T-helper 22 cell (primary cell): ENCODE measurements at places on chromosomes 11 and 22.

DNA sequence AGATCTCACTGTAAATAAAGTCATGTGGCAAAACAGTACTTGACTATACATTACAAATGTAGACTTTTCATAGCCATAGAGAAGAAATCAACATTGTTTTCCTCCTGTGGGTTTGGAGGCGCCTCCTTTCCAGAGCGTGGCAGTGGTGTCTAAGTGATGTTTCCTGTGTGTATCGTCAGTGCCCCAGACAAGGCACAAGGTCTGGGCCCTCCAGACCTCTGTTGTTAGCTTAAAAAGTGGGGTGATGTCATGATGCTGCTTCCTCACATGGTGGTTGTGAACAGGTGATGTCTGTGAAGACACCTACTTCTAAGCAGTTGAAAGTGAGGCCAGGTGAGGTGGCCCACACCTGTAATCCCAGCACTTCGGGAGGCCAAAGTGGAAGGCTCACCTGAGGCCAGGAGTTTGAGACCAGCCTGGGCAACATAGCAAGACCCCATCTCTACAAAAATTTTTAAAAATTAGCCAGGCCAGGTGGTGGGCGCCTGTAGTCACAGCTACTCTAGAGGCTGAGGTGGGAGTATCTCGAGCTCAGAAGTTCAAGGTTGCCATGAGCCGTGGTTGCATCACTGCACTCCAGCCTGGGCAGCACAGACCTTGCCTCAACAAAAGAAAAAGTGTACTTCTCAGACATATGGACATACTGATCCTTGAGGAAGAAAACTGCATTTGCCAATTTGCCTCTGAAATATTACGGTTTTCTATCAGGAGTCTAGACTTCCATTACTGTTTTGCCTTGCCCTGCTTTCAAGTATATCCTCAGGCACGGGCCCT lies 15.7 kb downstream of the NUP50 start:
- DNase-seq, result peak; percentile 25

- DNase-seq, result no peak
Measured at GRCh38 chr11:75810637-75811390, 4.2 kb upstream of the UVRAG start.

- peak; percentile 83 for DNase-seq
Measured at GRCh38 chr11:46346886-46347636, at the start of gene DGKZ. DGKZ (plus strand) TSS chr11:46347463; CDS start chr11:46347660, 197 bp downstream.

DNA sequence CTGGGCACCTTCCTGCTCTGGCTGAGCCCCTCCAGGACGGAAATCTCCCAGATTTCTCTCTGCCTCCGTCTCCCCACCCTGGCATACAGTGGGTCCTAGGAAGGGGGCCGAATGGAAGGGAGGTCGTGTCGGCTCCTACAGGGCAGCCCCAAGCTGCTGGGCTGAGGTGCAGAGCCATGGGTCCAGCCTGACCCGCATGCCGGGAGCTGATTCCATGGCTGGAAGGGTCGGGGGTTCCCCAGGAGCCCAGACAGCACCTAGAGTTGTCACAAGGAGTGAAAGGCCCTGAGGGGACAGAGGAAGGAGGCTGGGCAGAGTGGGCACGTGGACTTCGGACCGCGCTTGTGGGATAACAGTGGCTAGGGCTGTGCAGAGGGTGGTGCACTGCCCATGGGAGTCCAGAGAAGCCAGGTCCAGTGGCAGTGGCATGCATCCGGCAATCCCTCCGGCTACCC lies 16.5 kb downstream of the CCND1 start:
- DNase-seq, result no peak

- DNase-seq, result no peak
Measured at GRCh38 chr11:8060801-8061554, 20.0 kb upstream of the TUB start.

DNA sequence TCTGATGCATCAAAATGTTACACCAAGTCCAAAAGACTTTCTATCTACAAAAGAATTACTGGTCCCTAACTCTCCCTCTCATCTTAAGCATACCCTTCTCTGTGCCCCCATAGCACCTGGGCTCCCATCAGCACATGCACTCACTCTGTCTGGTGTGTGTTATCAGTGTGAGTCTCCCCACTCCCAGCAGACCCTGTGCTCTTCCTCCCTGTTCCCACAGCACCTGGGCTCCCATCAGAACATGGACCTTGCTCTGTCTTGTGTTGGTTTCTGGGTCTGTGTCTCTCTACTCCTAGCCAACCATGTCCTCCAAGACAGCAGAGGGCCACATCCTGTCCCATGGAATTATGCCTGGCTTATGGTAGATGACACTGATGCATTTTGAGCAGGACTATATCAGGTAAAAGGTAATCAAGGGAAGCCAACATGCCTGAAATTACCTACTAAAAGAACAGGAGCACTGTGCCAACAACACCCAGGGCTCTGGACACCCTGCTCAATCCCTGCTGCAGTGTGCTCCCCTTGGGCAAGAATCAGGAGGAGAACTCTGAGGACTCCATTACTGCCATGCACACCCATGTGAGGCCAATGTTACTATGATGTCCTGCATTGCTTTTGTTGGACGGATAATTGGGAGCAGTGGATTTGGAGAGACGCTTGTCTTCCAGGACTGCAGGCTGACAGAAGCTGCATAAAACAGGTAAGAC lies 34.3 kb downstream of the GAB4 start:
- no peak for DNase-seq

DNA sequence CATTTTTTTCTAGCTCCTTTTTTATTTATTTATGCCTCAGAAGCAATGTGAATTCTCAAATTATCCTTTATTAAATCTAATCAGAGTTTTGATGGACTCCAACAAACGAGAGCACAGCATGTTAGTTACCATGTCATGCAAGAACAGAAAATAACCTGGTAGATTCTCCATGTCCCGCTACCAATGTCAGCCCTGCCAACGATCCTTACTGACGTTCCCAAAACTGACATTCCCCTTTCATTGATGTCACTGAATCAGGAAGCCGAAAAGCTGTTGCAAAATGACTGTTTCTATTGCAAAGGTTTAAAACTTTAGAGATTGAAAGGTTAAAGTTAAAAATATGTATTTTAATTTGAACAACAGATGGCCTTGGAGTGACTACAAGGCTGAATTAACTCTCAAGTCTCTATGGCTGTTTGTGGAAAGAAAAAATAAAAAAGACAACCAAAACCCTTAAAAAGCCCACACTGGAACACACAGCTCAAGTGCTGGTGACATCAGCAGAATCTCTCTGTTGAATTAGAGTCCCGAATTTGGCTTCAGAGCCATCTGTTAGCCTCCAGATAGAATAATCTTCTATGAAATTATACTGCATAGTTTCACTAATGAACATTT lies 96.8 kb downstream of the BDNF start:
- no peak for DNase-seq

DNA sequence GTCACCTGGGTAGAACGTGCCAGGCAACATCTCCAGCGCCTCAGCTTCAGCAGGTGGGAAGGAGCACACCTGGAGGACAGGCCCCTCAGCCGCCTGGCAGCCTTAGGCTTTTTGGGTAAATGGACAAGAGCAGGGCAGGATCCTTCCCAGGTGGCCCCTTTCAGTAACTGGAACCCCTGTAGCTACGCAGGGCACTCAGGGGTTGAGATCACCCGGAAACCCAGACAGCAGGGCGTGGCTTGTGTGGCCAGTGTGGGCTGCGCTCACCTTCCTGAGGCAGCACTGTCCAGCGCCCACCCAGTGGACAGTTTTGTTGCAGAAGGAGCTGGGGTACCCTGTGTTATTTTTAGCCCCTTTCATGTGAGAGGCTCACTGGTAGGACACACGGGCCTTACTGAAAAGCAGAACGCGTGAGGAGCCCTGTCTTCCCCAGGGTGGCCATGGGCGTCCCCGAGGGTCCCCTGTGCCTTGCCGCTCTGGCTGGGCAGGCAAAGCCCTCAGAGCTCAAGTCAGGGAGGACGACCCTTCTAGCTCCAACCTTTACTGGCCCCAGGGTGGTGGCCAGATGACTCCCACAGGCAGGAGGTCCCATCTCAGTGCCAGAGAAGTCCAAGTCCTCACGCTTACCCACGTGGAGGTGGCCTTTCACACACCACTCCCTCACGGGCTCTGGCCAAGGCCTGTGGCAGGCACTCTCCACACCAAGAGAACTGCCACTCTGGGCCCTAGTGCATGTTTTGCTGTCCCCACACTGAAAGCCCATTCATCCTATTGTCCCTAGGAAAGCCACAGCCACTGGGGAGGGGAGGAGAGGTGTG lies 75.8 kb downstream of the CTTN start:
- DNase-seq, result no peak

- no peak for DNase-seq
Measured at GRCh38 chr11:12756867-12757266, 82.6 kb downstream of the TEAD1 start.

GRCh38 chr11:90809581-90809980 lies 586.7 kb upstream of the CHORDC1 start:
- DNase-seq, result no peak

DNA sequence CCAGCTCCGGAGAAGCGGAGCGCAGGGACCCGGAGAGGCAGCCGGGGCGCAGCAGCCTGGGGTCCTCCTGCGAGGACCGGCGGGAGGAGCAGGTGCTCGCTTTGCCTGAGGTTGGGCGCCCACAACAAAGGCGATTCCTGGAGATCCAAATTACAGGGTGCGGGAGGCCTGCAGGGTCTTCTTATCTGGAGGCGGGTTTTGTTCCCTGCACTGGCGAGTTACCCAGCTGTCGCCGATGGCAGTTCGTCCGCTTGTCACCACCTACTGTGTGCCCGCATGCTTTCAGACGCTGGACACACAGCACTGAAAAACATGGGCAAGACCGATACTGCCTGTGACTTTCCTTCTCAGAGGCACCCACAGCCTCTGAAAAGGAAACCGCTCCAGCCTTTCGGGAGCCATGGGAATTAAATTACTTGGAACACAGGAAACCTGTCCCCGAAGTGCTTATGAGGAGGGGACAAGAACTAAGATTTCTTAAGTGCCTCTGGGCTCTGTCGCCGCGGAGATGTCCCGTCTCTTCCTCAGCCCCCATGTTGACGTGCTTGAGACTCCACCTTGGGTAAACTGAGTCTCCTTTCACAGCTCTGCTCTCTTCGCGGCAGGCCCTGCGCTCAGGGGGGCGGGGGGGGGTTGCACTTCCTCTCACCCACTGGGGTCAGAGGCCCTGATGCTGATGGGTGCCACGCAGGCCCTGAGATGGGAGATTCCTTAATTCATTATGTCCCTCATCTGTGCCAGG lies 1.3 kb upstream of the ZFTA start:
- DNase-seq, result no peak

DNA sequence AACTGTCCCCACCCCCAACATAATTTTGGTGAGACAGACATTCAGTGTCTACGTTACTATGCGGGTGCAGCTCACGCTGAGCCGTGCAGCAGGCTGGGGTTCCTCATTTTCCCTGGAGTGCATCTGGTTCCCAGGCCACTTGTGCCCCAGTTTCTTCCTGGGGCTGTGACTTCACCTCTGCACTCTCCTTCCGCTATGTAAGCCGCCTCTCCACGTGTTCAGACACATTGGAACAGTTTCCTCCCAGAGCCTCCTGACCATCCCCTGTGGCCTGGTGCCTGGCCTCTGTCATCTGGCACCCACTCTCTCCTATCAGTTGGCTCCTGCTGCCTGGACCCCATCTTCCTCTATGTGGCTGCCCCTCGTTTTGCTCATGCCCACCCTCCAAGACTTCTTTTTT lies 46.2 kb upstream of the A4GALT start:
- DNase-seq, result no peak

GRCh38 chr11:34395916-34396550 lies 38.2 kb upstream of the ABTB2 start:
- DNase-seq, result no peak

GRCh38 chr22:24357547-24357946 lies 69.9 kb upstream of the ADORA2A start:
- DNase-seq, result no peak

DNA sequence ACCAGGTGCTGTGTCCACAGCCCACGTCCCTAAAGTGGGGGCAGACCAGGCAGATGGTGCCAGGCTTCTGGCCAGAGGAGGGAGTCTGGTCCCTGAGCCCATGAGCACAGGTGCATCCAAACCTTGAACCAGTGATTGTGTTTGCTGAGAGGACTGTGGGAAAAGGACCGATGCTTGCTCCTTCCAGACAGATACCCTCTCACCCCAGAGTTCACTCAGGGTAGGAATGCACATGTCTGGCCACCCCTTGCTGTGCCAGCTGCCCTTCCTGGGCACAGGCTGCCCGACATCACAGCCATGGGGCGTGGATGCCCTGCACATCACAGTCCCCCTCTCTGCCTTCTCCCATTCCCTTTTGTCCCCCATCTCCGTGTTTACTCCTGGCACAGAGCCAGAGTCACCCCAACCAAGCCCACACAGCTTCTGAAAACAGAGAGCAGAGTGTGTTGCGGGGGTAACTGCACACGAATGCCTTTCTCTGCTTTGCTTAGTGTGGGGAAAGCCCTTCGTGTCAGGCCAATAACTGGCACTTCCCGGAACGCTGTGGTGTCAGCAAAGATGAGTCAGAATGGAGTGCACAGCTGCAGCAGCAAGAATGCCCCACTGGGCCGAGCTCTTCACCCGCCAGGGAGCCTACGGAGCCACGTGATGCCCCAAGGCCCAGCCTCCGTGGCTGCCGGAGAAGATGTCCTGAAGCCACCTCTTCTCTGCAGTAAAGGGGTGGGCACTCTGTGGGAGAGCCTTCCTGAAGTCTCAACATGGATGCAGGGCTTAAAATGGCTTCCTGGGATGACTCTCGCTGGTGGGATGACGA lies 7.6 kb downstream of the CARS1 start:
- peak; percentile 71 for DNase-seq

DNA sequence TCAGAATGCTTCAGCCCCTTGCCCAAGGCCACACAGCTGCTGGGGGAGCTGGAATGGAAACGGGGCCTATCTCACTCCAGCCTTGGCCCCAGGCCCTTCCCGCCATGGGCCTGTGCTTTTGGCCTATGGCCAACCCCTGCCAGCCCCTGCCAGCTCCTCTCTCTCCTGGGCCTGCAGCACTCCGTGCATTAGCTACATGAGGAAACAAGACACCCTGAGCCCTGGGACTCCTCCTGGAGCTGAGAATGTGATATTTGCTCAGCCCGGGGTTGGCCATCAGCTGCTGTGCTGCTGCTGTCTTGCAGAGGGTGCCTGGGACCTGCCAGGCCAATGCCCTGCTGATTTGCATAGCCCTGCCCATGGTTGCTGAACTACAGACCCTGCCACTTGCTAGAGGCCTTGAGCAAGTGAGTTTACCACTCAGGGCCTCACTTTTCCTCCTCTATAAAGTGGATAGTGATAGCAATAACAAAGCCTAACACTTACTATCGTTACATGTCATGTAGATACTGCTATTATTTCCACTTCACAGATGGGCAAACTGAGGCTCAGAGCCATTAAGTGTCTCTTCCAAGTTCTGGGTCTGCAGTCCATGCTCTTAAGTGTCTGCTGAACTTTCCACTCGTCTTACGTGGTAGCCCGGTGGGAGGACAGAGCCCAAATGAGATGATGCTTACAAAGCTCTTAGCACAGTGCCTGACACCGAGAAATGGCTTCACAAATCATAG lies 99.6 kb downstream of the KIAA1671 start:
- DNase-seq, result no peak
